Stimulated activated CD4-positive, alpha-beta T cell treated with anti-CD3 and anti-CD28 coated beads, Interleukin-4, amount 100 ng/mL, for 24 hours (primary cell): ENCODE measurements at places on chromosomes 3 and 15.
A peak's percentile ranks its signal among the peaks of the same experiment; 100 is the strongest.

- no peak for DNase-seq
These were observed 26.9 kb downstream of the BMF start for GRCh38 chr15:40081691-40082194.

- no peak for DNase-seq
These were observed 3.3 kb upstream of the SKIC8 start for GRCh38 chr15:78302579-78303312.

DNA sequence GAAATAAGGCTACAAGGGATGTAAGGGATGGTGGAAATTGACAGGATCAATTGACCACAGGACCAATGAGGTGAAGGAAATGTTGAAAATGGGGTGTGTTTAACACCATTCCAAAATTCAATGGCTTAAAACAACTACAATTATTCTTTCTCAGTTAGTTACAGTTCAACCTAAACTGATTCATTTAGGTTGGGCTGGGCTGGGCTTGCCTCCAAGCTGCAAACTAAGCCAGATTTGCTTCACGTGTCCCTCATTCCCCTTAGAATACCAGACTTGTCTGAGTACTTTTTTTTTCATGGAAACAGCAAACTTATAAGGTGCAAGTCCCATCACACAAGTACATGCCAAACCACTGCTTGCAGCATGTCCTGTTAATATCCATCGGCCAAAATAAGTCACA, 280.1 kb downstream of the NEK10 start:
- no peak for DNase-seq

GRCh38 chr15:74127255-74127953, 3.0 kb upstream of the ISLR2 start:
- peak; percentile 87 for DNase-seq
